Left colon (tissue), 2 donors: ENCODE measurements at places on chromosomes 1 and 21.
A peak's percentile ranks its signal among the peaks of the same experiment; 100 is the strongest.

- DNase-seq, result no peak
These were observed 61.7 kb downstream of the ARID4B start for GRCh38 chr1:235266325-235266724.

DNA sequence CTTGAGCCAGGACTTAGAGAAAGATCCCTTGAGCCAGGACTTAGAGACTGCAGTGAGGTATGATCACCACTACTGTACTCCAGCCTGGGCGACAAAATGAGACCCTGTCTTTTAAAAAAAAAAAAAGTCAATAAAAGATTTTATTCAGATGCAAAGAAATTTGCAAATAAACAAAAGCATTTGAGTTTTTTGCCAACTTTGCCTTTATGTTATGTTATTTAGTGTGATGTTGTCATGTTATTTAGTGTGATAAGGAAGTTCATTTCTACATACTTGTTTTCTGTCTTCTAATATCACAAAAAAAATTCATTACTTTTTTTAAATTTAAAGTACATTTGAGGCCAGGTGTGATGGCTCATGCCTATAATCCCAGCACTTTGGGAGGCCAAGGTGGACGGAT is 9.0 kb downstream of the RAD54L start:
- no peak for DNase-seq

DNA sequence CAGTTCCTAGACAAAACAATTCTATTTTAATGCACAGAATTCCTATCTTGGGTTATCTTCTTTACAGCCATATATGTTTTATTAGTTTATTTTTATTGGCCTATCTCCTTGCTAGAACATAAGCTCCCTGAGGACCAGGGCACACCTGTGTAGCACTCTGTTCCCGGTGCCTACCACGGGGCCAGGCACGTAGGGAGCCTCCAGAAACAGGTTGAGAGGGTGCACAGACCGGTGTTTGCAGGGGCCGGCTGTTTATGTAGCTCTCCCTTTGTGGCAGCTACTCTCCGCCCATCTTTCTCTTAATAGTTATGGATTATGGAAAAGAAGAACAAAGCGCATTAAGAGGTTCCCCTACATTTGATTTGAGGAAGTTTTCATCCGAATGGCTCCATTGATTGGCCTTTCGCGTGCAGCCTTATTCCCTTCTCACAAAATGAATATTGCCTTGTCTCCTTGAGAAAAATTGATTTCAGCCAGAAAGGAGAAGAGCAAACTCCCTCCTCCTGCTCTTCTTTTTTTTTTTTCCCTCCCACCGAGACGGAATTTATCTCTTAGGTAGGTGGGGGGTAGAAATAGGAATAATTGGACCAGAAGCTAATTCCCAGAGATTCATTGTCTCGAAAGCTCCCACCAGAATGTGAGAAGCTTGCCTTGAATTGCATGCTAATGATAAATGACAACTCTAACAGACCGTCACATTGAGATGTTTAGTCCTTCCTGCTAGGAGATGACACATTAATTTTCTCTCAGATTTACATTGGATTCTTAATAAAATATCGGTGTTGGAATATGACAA is 447.4 kb downstream of the CAMTA1 start:
- DNase-seq, result no peak

DNA sequence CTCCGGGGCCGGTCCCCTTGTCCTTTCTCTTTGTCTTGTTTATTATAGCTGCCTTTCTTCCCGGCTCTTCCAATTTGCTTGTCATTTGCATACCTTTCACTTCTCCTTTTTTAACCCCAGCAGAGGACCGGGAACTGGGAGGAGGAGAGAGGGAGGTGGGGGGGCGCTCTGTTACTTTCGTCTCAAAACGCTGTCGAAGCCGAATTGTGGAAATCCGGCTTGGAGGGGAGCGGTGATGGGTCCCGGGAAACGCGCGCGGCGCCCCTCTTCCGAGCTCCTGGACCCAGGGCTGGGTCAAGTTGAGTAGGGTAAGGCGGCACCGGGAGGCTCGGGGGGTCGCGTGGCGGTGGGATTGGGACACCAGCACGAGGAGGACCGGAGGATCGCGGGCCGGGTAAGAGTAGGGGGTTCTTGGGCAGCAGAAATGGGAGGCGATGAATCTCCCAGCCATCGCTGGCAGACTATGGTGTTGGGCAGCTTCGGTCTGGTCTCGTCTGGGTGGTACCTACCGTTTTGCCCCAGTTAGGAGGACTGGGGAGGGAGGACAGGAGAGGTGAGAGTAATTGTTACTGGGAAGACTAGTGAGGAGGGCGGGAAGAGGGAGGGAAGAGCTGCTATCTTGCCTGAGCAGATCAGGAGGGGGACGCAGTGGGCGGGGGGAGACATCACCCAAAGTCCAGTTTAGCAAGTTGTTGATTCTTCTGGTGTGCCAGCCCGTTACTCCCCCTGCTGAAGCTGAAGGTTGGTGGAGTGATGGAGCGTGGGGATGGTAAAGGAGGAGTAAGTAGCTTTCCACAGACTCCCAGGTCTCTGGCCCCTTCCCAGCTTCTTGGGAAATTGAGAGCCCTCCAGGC is 1.5 kb downstream of the PROX1 start:
- DNase-seq, result no peak

DNA sequence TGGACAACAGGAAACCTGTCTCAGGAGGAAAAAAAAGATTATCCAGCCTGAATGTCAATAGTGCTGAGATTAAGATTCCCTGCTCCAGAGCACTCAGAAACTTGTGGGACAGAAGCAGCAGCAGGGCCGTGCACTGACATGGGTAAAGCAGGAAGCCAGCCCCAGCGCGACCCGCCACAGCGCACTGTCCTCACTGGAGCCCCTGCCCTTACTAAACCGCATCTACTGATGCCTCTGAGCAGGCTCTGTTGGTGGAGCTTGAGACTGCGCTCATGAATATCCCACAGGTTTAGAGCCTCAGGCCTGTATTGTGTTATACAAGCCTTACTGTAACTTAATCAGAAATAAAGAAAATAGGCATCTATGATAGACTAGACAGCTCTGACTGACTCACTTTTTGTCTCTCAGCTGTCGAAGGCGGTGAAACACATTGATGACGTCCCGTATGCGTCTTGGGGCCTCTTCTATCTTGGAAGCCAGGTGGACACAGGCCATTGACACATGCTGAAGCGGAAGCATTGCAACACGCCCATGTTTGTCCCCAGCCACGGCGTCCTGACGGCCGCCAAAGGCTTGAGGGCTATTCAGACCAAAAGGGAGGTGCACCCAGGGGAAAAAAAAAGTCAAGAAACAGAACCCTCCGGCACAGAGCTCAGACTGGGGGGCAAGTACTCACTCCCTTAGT is 1.2 kb downstream of the CCNL2 start:
- DNase-seq, result peak; percentile 28
